ENCODE measurements at places on chromosomes 7 and 10.

DNA sequence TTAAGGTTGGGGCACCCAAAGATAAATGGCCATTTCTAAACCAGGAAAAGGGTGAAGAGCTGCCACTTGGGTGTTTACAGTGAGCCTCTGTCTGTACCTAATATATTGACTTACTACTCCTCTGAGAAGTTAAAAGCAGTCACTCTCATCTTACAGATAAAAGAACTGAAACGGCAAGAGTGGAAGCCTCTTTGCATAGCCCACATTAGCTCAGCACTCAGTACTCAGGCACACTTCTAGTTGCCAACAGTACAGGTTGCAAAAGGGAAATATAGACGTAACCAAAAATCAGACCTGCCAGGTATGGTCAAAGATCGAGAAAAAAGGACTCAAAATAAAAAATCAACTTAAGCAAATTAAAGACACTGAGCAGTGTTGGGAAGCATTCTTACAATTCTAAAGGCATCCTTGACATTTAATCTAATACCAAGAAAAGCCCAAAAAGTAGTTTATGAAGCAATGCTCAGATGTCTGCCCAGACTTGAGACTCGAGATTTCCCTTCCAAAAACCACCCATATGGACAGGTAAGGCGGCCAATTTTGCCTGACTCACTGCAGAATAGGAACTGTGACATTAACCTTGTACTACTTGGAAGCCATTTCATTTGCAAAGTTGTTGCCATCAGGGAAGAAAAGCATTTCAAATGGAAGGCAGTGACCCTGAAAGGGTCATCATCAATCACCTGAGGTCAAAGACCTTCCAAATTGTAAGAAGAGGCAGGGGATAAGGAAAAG is 139.3 kb downstream of the SLC25A13 start:
- DNase-seq = no peak

- DNase-seq = no peak
These were observed 117.0 kb downstream of the ADCY1 start for GRCh38 chr7:45691155-45691656.

DNA sequence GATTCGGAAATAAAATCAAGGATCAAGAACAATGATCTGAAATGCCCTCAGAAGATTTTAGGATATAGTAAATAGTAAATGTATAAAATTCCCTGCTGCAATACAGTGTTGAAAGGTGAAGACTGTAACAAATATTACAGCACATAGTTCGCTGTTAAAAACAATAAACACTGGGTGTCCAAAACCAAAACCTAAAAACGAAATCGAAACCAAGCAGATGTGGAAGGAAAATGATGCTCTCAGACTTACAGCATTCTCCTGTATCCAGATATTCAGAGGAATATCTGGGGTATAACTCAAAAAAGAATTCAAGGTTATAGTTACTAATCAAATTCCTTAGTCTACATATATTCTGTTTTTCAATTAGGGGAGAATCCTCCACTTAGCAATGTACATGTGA is 708.1 kb upstream of the PCDH15 start:
- DNase-seq = no peak

DNA sequence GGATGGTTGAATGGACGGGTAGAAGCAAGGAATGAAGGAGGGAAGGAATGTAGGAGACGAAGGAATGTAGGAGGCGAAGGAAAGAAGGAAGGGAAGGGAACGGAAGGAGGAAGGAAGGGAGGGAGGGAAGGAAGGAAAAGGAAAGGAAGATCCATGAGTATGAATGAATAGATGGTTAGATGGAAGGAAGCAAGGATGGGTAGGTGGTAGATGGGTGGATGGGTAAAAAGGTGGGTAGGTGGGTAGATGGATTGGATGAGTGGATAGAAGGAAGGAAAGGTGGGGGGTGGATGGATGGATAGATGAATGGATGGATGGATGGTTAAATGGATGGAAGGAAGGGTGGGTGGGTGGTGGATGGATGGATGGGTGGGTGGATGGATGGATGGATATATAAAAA is 77.4 kb downstream of the RGS10 start:
- DNase-seq = no peak

DNA sequence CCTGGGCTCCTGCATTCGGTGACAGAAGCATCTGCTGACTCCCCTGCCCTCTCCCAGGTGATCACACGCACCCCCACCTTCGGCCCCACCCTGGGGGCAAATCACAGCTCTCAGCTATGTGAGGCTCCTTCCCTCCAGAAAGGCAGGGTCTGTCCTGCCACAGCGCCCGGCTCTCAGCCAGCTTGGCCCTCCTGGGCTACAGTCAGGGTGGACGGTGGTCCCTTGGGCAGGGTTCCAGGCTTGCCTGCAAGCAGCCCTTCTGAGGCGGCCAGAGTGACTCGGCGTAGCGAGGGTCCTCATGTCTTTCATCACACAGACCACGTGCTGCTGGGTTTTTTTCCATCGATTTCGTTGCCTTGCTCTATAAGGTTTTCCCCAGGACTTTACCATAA is 53.6 kb upstream of the EBF3 start:
- DNase-seq = no peak

DNA sequence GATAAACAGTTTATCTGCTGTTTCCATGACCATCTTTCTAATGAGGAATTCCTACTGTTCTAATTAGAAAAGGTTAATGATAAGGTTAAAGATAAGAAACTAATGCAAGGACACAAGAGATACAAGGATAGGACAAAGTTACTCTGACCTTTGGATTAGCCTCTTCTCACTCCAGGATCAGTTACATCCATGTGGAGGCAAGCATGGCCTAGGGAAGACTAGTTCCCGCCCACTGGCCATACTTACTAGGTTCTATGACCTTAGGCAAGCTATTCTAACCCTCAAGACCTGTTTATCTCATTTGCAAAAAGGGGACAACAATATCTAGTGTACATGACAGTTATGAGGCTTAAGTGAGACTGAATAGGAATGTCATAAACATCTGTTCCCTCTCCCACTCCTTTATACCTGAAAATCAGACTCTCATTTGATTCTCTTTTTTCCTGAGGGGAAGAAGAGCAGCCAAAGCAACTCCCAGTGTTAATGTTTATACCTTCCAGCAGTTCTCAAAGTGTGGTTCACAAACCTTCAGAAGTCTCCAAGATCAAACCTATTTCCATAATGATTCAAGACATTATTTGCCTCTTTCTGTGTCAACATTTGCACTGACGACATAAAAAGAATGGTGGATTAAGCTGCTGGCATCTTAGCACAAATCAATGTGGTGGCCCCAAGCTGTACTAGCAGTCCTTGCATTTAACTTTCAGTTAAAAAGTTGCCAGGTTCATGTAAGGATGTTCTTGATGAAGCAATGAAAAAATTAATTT is 72.0 kb downstream of the SRPK2 start:
- no peak for DNase-seq

GRCh38 chr7:44063547-44063893 is 1.8 kb downstream of the PGAM2 start:
- DNase-seq = no peak

DNA sequence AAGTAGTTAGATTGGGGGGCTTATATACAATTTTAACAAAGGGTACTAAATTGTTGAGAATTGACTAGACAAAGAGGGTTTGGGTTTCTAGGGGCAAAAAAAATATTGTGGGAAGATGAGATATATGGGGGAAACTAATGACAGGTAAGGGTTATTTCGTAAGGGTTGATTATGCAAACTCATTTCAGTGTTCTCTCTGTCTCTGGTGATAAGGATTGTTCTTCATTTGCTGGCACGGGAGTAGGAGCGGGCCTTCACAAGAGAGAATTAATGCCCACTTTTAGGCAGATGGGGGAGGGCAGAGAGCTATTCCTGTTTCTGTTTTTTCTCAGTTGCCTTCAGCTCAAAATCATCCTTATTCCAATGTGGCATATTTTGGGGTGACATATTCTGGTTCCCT is 258.4 kb downstream of the EXOC4 start:
- DNase-seq = no peak

DNA sequence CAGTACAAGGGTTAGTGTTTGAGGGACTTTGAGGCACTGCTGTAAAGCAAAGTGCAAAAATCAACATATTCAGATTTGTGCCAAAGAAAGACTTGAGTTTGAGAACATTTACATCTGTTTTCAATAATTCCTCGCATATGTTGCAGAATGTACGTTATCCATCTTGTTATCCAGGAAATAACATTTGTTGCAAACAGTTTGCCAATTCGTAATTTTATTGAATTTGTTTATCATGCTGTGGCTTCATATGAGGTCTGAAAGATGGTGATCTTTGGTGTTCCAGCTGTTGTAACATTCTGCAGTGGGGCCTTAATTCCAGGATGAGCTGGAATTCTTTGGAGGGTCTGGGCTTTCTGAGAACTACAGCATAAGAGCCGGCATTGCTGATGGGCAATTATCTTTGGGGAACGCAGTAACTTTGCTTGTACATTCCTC is 396.2 kb downstream of the LRMDA start:
- no peak for DNase-seq

DNA sequence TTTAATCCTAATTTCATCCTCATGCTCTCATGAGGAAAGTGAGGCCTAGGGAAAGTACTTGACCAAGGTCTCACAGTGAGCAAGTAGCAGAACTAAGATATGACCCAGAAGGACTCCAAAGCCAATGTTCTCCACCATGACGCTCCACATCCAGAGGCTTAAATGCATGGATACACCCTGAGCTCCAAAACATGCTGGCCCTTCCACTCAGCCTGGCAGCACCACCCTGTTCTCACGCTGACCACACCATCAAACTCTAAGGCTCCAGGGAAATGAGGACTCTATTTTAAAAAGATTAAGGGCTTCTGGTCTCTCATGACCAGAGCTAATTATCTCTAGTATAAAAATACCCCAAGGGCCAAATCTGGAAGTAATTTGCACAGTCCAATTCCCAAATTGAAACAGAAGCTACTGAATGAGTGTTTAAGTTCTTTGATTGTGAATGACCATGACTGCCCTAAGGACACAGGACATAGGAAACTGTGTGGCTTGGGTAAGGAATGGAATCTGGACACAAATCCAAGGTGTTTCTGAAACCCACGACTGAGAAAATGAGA is 71.1 kb upstream of the ABLIM1 start:
- DNase-seq = no peak

DNA sequence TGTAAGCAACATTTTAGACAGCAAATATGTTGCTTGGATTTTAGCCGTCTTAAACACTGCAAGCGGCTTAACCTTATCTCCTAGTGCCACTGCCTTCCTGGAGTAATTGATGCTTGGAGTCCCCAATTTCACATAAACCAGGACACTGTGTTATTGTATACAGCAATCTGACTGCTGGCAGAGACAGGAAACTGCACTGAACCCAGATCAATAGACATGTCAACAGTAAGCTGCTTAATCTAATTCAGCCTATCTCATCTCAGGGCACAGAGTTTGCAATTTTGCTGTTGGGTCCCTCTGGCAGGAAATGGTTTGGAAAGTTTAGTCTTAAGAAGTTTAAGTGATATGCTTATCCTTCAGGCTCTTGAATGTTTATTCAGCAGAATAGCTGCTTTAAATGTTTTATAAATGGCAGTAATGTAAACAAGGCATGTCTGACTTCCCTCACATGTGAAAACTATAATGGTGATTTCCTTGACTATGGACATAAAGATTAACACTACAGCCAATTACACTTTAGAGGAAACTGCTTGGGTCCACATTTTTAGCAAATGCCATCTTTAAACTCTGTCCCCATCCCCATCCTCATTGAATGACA is 598.6 kb downstream of the PARD3 start:
- DNase-seq = no peak

DNA sequence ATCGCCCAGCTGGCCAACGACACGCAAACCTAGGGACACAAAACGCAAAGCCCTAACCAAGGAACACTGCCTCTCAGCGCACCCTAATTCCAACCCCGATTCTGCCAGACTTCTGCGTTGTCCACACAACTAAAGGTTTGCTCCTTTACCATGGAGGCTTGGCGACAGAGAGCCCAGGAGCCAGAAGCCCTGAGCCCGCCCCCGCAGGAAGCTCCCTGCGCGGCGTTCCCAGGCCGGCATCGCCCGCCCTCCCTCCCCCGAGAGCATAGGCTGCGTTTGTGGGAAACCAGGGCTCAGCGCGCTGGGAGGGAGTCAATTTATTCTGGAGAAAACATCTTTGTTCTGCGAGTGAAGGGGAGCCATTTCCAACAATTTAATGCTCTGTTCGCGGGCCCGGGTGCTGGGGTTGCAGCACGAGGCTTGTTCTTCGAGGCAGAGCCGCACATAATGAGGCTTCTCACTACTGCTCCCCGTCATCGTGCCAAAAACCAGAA is 103.9 kb downstream of the GRID1 start:
- DNase-seq = no peak

- DNase-seq = no peak
These were observed 190.6 kb upstream of the CCDC6 start for GRCh38 chr10:60096761-60097513.

DNA sequence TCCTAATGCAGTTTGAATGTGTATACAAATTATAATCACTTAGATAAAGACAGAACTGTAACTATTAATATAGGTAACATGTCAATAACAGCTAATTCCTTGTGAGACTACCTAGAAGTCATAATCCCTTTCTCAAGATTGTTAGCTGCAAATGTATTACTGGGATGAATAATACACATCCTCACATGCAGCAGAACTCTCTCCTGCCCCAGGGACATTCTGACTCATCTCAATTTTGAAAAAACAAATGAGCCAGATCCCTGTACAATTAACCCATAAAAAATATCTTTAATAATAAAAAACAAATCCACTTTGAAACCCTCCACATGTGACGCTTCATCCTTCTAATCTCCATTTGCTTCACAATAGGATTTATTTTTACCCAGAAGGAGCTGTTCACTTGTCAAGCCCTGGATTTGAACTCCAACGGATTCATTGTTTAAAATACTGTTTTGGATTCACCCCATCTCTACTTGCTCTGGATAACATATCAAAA is 428.4 kb upstream of the TEX47 start:
- no peak for DNase-seq

DNA sequence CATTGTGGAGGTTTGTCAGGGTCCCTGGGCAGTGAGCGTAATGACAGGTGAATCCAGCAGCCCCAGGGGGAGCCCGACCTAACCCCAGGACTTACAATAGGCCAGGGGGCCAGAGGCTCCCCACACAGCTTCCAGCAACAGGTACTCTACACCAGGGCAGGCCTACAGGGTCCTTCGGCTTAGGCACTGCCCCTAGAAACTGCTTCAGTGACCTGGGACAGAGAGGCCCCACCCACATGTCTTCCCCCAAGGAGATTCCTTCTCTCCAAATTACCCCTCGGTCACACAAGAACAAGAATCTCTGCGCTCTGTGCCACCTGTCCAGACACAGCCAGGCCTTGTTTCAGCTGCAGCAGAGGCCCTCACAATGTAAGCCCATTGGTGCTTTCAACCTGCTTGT is 24.4 kb downstream of the SKIDA1 start:
- no peak for DNase-seq

- DNase-seq = no peak
These were observed 11.2 kb upstream of the TECTB start for GRCh38 chr10:112271982-112272381.

DNA sequence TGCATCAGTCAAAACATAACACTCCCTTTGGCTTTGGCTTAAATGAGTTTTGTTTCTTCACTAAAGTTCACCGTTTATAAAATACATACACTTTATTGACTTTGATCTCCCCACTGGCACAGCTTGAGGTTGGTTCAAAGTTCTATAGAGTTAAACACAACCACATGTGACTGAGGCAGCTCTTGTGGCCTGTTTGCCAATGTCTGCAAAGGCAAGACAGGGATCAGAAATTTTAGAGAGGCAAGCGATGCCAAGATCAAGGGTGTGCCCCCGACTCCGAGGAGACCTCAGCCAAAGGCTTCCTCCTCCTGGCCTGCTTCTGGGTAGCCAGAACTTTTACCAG is 129.8 kb upstream of the JCAD start:
- DNase-seq = no peak
